NCI-H146 (cell line): ENCODE measurements at places on chromosomes 3 and 15.

GRCh38 chr3:187740421-187741399, 4.6 kb downstream of the BCL6 start:
- peak; percentile 11 for DNase-seq

DNA sequence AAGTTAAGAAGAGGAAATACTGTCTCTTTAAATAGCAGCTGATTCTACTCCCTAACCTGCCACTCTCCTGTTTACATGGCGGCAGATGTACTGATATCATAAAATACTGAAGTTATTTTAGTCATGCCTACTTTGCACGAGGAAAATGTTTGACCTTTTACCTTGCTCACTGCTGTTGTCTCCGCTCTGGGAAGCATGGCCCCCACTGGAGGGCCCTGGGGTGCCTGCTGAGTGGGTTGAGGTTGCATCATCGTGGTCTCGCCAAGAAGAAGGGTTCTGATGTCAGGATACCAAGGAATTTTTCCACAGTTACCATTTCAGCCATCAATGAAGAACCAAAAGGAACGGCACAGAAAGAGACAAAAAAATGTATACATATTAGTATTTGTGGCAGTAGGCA, 16.7 kb downstream of the MEIS2 start:
- no peak for DNase-seq

DNA sequence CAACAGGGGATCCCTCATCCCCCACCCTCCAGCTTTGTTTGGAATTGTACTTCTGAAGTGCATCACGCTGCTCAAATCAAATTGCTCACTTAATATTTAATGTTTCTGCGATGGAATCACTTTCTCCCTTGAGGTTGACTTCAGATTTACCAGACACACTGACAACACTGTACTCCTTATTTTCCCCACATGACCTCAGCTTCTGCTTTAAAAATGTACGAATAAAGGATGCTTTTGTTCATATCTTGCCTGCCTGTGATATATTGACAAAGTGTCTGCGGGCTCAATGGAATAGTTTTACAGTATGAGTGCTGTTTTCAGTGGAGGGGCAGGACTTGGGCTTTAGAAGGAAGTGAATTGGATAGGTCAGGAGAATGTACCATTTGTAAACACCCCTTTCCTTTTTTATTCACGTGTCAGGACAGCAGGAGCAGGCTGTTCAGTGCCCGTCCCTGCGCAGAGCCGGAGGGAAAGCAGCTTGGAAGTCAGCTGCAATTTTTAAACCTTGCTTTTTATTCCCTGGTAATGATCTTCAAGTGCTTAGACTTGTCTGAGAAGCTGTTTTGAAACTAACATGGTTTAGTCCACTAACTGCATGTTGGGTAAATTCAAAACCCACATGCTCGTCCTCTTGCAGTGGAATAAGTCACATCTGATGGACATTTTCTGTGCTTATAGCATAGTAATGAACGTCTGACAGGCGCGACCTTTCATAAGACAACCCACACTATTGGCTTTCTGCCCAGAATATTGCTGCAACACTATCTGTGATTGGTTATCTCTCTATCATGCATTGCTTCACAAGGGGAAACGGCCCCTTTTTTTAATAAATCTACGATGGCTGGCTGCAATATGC, 29.9 kb downstream of the MBNL1 start:
- peak; percentile 50 for DNase-seq

DNA sequence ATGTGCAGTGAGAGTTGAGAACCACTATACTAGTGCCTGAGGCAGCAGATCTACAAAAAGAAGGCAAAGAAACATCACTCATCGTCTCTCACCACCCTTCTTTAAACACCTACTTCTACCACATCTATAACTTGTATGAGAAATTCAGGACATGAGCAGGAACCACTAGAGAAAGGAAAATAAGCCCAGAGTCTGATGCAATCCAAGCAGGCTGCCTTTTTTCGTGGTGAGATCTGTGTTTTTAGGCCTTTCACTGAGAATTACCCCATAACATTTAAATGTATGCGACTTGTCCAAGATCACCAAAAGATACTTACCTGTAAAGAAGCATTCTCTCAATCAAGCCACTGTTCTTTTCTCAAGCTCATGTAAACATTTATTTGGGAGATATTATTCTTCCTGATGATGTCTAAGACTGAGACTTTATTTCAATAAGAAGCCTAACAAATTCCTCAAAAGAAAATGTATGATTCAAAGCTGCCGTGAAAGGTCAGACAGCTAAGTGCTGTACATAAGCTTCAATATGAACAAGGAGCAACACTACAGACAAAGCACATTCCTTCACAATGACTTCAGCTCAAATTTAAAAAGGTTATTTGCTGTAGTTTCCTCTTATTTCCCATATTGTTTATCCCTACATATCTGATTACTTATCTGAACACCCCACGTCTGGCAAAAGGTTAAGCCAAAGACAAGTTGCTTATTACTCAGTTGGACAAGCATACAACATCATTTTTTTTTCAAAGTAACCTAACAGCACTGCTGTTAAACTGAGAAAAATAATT, 16.5 kb downstream of the SPICE1 start:
- no peak for DNase-seq

DNA sequence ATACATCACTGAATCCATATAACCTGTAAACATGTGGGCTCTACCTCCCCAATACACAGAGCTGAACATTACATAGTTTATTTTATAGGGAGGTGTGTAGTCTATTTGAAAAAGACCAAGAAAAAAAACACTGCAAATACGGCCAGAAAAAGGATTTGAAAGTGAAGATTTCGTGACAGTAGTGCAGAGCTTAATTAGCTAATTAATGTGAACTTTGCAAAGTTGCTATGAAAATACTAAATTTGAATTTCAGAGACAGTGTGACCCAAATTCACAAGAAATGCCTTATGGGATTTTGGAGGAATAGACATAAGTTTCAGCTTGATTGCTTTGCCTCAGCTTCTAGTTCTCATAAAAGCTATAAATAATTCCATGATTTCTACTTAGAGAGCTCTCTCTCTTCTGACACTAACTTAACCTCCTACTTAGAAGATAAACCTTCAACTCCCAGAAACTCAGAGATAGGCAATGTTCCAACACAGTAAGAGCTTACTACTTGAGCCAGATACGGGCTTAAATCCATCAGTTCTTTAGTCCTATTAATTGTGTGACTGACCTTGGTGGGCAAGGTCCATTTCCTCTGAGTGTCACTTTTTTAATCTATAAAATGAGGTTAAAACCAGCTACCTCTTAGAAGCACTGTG, 87.3 kb upstream of the THBS1 start:
- no peak for DNase-seq

- no peak for DNase-seq
Measured at GRCh38 chr15:69314131-69314530, 15.4 kb downstream of the PAQR5 start.

GRCh38 chr3:187005827-187006481, 75.6 kb downstream of the ST6GAL1 start:
- DNase-seq: no peak

DNA sequence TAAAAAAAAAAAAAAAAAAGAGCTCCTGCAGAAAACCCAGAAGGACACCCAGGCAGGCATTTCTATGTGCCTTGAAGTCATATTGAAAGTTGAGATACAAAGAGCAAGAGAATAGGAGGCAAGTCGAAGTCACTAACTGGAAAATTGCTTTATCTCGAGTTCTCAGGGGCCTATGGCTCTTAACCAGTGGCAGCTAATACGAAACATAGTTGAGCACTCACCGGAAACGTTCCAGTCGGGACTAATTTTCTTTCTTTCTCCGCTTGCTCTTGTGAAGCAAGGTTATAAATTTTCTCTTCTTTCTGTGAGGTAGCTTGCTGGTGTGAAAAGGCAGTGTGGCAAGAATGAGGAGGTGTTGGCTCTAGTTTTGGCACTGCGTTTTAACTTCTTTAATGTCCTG, 181.5 kb downstream of the ADAMTS9 start:
- no peak for DNase-seq

- DNase-seq: no peak
Measured at GRCh38 chr3:51610708-51611107, 60.3 kb upstream of the TEX264 start.

GRCh38 chr15:81302701-81303109, 21.2 kb downstream of the STARD5 start:
- DNase-seq: no peak

DNA sequence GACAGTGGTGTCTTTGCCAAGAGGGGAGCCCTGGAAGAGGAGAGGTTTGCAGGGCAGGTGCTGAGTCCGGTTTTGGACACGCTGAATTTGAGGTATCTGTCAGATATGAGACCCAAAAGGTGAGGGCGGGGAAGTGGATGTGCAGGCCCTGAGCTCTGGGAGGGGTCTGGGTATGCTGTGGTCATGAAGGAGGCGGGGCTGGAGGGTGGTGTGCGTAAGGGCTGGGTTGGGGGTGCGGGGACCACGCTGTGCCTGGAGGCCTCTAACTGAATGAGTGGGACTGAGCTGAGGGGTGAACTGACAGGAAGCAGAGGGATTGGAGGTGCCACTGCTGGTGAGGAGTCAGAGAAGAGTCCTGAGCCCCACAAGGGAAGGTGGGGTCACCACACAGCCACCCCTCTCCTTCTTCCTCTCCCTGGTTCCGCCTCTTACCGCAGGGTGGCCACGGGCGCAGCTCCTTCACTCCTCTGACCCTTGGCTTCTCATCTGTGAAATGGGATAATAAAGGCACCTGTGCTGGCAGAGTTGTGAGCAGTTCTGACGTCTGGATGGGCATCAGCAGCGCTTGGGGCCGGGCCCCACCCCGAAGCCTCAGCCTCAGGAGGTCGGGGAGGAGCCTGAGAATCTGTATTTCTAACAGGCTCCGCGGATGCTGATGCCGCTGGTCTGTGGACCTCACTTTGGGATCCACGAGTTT, 28.8 kb downstream of the PSTPIP1 start:
- DNase-seq: no peak

- DNase-seq: no peak
Measured at GRCh38 chr3:133831966-133832801, 26.6 kb downstream of the SRPRB start.

DNA sequence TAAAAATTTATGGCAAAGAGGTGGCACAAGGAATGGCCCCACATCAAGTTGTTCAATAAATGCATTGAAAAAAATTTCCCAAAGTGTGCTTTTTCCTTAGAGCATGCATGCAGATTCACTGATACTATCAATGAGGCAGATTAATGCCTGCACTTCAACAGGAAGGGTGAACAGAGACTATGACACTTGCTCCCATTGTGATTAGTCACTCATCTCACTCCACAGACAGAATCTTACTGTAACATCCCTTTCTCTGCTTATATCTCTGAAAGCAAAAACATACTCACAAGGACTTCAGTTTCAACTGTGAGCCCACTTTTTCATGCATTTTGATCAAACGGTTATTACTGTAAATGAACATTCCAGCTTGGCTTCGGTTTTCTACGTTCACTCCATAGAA, 60.9 kb downstream of the MORC1 start:
- DNase-seq: no peak

DNA sequence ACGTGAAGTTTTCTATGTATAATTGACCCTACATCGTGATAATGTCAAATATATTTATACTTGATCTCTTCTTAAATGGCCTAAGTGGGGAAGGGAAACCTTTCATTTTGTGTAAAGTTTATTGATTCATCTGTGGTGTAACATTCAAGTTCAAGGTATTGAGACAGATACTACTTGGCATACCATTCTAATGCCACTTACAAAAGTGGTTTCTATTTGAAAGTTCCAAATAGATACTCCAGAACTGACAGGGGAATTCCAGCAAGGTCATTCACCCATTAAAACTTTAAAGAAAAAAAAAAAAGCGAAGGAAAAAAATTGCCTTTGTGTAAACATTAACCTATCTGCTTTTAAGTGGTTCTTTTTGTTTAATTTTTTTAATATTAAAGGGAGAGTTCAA, 45.3 kb upstream of the MAP3K13 start:
- no peak for DNase-seq

DNA sequence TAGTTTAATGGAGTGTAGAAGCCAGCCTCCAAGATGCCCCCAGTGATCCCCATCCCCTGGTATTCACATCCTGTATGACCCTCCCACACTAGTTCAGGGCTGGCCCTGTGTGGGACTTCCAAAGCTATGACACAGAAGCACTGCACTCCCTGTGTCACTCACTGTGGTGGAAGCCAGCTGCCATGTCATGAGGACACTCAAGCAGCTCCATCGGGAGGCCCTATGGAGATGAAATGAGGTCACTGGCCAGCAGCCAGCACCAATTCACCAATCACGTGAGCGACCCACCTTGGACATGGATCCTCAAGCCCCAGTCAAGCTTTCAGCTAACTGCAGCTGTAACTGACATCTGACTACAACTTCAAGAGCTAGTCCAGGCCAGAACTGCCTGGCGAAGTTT, 3.9 kb upstream of the ACAN start:
- no peak for DNase-seq

DNA sequence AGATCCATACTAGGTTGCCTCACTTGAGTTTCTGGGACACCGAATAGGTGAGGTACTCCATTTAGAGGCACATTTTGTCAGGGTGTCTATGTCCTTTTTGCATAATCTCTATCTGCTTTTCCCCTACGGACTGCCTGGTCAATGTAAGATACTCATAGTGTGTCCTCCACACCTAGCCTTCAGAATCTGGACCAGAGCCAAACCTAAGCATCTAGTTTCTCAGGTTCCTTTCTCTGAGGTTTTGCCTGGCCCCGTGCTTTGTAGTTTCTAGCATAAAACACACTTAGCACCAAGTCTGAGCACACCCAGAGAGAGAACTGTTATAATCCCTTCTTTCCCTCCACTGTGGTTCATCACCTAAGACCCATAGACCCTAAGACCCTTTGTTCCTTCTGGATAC, 105.9 kb upstream of the MLF1 start:
- DNase-seq: no peak

DNA sequence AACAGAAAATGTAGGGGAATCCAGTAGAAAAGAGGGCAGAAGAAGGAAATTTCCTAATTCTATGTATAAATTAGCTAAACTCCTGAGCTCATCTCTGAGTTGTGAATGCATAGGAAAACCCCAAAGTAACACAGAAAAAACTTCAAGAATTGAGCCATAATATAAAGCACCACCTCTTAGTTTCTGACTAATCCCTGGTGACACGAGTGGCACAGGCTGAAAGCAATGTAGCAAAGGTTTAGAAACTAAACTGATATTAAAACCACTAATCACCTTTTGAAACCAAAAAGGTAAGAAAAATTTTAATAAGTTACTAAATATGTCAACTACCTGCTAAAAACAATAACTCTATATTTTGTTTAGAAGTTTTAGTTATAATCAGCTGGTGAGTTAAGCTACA, 255.6 kb upstream of the NECTIN3 start:
- no peak for DNase-seq

DNA sequence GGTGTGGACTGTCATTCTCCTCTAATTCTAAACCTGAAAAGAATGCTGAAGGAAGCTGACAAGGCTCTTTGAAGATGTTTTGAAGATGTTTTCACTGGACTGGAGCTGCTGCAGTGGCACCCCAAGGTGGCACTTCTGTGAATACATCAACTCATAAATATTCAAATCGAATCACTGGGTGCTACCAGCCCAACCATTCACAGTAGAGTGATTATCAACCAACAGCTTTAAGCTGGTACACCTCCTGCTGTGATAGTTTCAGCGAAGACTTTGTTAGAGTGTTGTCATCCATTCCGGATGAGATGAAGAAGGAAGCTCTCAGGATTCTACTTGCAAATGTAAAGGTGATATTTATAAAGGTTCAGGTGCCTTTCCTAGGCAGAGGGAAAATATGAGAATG, 106.6 kb downstream of the LSAMP start:
- DNase-seq: peak; percentile 55

GRCh38 chr15:100338971-100339444, 2.8 kb downstream of the ADAMTS17 start:
- DNase-seq: peak; percentile 77

GRCh38 chr3:194687638-194688199, 2.0 kb downstream of the FAM43A start:
- DNase-seq: no peak

GRCh38 chr3:149783576-149783975, 8.8 kb downstream of the ANKUB1 start:
- DNase-seq: no peak
